Activated T-cell treated with anti-CD3 and anti-CD28 coated beads, Interleukin-2, amount 50 U/mL, for 4 hours (primary cell): ENCODE measurements at places on chromosomes 5 and 9. TPM values are rescaled to one million over a fixed set of nuclear protein-coding genes. Genes with fewer than 3 reads are reported as not detected.

CDH9 gene
- total RNA-seq = not detected

AGXT2 gene
- total RNA-seq = not detected

INSL6 gene
- not detected for total RNA-seq

CAMK4 gene
- 35.5 TPM for total RNA-seq

PCDHGA3 gene
- total RNA-seq = not detected

WWC1 gene
- 0.86 TPM for total RNA-seq

PCDHGA12 gene
- 0.11 TPM for total RNA-seq

HMCN2 gene
- 0.03 TPM for total RNA-seq

DMRT3 gene
- not detected for total RNA-seq

TLE4 gene
- total RNA-seq = 14.1 TPM

ISL1 gene
- not detected for total RNA-seq

ZBTB26 gene
- total RNA-seq = 2.9 TPM

CA9 gene
- not detected for total RNA-seq

IFNA14 gene
- total RNA-seq = not detected

ABO gene
- not detected for total RNA-seq

ASB6 gene
- 32.1 TPM for total RNA-seq

MOB3B gene
- total RNA-seq = 0.57 TPM

FOXD4L6 gene
- total RNA-seq = not detected

IFNB1 gene
- total RNA-seq = not detected

CCDC152 gene
- 11.6 TPM for total RNA-seq

DOCK8 gene
- total RNA-seq = 80.8 TPM

ACSL6 gene
- total RNA-seq = 38.0 TPM

ANKHD1 gene
- total RNA-seq = 88.6 TPM

PCA3 gene
- not detected for total RNA-seq

PCDHGC5 gene
- not detected for total RNA-seq

PTGDS gene
- not detected for total RNA-seq

INPP5E gene
- 20.7 TPM for total RNA-seq

DTWD2 gene
- 3.5 TPM for total RNA-seq

ELOVL7 gene
- 0.05 TPM for total RNA-seq

GABRB2 gene
- not detected for total RNA-seq

SHC3 gene
- total RNA-seq = 0.03 TPM

TLX3 gene
- not detected for total RNA-seq

OBP2B gene
- total RNA-seq = not detected

PTGS1 gene
- 0.35 TPM for total RNA-seq

SPATA31C1 gene
- not detected for total RNA-seq

ROPN1L gene
- total RNA-seq = not detected

NOXA1 gene
- 0.34 TPM for total RNA-seq

ZNF367 gene
- total RNA-seq = 28.9 TPM

PCDHGC4 gene
- not detected for total RNA-seq

ANKRD20A1 gene
- total RNA-seq = 1.4 TPM

FCN2 gene
- not detected for total RNA-seq

DNLZ gene
- 75.5 TPM for total RNA-seq
